ENCODE measurements at places on chromosomes 12 and 14.
A peak's percentile ranks its signal among the peaks of the same experiment; 100 is the strongest.

- no peak overlapping the region for H3K4me3 ChIP-seq
- H3K4me1 ChIP-seq = no peaks in the 10 kb centered on the region
Measured at GRCh38 chr12:32072102-32072501, 34.5 kb upstream of the BICD1 start.

- no peaks in the 10 kb centered on the region for H3K4me1 ChIP-seq
- H3K27me3 ChIP-seq = no peaks in the 10 kb centered on the region
- DNase-seq = no peak
- no peak overlapping the region for H3K27ac ChIP-seq
- no peak overlapping the region for H3K4me3 ChIP-seq
- H3K36me3 ChIP-seq = no peaks in the 10 kb centered on the region
Measured at GRCh38 chr12:131007031-131007739, 53.5 kb downstream of the ADGRD1 start.

DNA sequence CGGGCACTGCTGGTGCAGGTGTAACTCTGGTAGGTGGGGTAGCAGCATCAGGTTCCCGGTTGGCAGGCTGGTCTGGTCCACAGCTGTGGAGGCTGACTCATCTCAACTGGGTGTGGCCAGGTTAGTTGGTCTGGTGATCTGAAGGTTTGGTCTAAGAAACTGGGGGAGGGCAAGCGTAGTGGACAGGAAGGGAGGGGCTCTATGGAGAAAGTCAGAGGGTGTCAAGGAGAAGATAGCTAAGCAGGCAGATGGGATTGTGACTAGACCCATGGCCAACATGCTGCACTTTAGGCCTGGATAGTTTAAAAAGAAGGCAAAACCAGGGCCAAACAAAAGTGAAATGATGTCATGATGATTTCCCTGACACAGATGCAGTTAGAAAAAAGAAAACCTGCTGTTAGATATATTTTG lies 7.9 kb downstream of the TRIM9 start:
- H3K4me1 ChIP-seq = no peaks in the 10 kb centered on the region
- H3K27ac ChIP-seq = no peak overlapping the region
- H3K27me3 ChIP-seq = peaks cover 23% of the 10 kb centered on the region
- H3K36me3 ChIP-seq = no peaks in the 10 kb centered on the region

DNA sequence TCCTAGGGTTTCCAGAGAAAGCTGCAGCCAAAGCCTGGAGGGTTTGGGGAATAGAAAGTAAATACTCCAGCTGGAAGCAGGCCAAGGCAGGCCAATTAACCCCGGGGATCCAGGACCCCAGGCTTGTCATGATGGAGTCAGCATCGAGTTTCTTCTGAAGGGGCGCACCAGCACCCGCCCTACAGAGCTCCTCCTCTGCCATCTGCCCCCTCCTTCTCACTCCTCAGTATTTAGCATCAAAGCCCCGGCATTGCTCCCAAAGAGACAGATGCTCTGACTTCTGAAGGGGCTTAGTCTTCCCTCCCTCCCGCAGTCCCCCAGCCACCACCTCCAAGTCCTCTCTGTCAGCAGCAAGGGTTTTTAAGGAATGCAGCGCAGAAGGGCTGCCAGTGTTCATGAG lies 285.1 kb upstream of the NOS1 start:
- H3K27ac ChIP-seq = no peak overlapping the region
- no peak for DNase-seq
- no peaks in the 10 kb centered on the region for H3K4me1 ChIP-seq
- H3K27me3 ChIP-seq = no peaks in the 10 kb centered on the region
- H3K4me3 ChIP-seq = no peak overlapping the region
- no peaks in the 10 kb centered on the region for H3K36me3 ChIP-seq

GRCh38 chr14:26598081-26598671 lies 343 bp upstream of the NOVA1 start:
- H3K36me3 ChIP-seq = no peaks in the 10 kb centered on the region
- peak overlapping the region; percentile 95 for H3K4me3 ChIP-seq
- H3K4me1 ChIP-seq = no peaks in the 10 kb centered on the region
- H3K27ac ChIP-seq = no peak overlapping the region
- peak; percentile 82 for DNase-seq
- peaks cover 8% of the 10 kb centered on the region for H3K27me3 ChIP-seq

DNA sequence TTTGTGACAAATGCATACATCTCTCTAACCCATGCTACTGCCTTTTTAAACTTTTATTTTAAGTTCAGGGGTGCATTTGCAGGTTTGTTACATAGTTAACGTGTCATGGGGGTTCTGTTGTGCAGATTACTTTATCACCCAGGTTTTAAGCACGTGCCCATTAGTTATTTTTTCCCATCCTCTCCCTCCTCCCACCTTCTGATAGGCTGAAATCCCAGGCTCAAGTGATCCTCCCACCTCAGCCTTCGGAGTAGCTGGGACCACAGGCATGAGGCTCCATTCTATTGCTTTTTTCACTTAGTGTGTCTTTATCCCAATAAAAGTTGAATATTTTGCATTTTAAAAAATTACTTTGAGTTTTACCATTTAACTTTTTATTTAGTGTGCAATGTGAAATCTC lies 68.9 kb downstream of the BAZ1A start:
- no peaks in the 10 kb centered on the region for H3K27me3 ChIP-seq
- no peak for DNase-seq
- H3K27ac ChIP-seq = no peak overlapping the region
- H3K4me3 ChIP-seq = no peak overlapping the region
- H3K4me1 ChIP-seq = no peaks in the 10 kb centered on the region

DNA sequence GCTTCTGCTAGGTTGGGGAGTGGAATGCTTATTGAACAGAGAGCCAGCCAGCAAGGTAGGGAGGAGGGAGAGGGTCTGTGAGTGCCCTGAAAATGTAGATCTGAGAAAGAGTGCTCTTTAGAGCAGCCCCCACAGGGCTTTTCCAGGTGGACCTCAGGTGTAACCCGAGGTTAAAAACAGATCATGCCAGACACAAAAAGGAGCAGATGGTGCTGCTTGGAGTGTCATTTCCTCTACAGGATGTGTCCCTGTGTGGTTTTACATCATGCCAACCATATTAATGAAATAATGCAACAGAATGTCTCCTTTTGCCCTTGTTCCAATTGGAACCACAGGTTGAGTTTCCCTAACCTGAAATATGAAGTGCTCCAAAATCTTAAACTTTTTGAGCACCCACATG lies 6.4 kb downstream of the SUSD6 start:
- H3K4me3 ChIP-seq = no peak overlapping the region
- no peak overlapping the region for H3K27ac ChIP-seq
- DNase-seq = no peak
- H3K27me3 ChIP-seq = no peaks in the 10 kb centered on the region
- peaks cover 25% of the 10 kb centered on the region for H3K4me1 ChIP-seq
